Activated T-cell treated with anti-CD3 and anti-CD28 coated beads for 24 hours (primary cell): ENCODE measurements at places on chromosomes 13 and 19.

DNA sequence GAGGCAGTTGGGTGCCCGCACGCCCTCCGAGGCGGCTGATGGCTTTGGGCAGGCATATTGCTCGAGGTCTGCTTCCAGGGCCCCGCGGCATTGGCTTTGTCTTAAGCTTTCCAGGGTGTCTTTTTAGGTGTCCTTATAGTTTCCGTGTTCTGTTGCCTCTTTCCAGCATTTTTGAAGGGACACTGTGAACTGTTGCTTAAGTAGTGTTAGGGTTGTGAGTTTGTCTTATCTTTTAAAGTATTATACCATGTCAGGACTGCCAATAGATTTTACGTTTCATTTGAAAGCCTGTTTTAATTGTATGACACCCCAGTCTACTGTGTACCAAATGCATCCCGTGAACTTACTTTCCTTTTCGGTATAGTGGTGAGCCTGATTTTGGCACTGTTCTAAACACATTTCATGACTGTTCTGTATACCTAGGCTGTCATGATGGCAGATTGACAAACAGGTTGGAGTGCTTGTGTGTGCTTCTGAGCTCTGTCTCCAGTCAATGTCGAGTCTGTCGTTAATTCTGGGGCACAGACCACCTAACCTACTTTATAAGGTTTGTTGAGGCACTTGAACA lies 656 bp downstream of the PCCA start:
- no peak for DNase-seq

DNA sequence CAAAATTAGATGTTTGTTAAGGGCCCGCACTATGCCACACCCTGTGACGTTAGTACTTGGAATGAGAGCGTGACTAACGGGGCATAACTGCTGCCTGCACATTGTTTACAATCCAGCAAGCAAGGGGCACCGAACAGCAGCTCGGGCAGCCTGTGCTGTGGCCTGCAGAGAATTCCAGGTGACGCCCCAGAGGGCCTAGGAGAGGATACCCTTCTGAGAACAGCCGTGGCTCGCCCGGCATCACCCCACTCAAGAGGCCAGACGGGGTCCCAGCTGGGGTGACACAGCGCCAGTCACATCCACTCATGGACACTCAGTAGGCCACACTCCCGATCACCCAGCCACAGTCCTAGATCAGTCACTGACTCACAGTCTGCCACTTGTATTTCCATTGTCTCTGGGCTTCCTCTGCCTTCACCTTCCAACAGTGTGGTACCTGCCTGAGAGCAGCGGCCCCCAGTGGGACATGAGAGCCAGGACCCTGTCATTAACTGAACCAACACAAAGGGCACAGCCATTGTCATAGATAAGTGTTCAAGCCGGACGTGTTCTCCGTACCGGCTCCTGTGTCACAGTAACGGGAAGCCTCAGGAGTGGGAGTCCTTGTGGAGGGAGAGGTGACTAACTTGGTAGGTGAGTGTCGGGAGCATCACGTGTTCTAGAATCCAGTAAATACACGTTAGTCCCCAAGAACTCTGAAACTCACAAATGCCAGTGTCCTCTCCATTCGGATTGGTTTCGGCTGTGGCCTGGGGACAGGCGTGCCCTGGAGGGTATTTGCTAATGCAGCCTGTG lies 7.5 kb downstream of the ZNF331 start:
- no peak for DNase-seq

GRCh38 chr13:59663707-59664106 lies 500.0 kb downstream of the DIAPH3 start:
- DNase-seq: no peak

- DNase-seq: no peak
Observed at GRCh38 chr19:35006342-35006998, 6.3 kb downstream of the GRAMD1A start.

DNA sequence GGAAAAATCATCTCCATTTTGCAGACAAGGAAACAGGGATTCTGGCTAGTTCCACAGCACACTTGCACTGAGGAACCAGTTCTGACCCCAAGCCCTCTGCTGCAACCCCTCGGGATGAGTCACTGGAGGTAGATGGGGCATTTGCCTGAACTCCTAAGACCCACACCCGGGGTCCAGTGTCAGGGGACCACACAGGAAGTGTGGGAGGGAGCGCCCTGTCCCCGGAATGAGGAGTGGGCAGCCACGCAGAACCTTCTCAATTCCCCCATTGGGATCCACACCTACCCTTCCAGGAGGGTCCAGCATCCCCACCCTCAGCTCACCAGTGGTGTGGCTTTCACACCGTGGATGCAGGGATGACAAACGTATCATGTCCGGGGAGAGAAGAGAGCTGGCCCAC lies 62.7 kb downstream of the TSHZ3 start:
- no peak for DNase-seq

DNA sequence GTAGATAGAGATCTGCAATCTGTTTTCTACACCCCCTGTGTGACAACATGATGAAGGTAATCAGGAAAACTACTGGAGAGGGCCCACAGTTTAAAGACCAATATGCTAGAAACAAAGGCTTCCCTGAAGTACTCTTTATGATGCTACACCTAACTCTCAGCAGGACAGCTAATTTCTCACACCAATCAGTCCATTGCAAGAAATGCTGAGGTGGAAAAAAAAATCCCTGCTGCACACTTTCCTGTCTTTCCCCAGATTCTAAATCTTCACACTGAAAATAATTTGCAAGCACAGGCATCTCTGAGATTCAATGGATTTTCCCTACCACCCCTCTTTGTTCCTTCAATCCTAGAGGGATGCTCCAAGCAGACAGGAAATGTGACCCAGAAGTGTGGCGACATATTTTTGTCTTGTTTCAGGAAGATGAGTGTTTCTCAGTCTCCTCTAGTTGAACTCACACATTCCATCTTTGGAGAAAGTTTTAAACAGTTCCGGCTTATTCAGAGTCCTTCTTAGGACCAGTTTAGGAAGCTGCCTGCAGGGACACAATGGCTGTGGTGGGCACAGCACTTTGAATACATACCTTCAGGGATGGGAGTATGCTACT lies 671.6 kb downstream of the DIAPH3 start:
- DNase-seq: no peak

GRCh38 chr13:29164116-29164515 lies 344.0 kb downstream of the MTUS2 start:
- no peak for DNase-seq

DNA sequence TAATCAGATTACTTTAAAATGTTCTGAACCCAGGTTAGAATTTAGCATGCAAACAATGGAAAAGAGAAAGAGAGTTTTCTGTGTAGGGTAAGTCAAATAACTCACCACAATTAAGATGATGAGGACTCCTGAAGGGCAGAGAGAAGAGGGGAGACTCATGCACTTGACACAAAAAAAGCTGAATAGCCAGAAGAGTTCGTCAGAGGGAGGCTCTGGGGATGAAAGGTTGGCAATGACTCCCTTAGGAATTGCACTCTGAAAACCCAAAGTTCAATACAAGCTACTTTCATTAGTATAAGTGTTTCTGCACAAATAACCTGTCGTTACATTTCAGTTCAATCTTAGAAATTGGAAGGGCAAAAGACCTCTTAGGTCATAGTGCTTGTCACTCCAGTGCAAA lies 434.4 kb upstream of the PCDH9 start:
- no peak for DNase-seq

DNA sequence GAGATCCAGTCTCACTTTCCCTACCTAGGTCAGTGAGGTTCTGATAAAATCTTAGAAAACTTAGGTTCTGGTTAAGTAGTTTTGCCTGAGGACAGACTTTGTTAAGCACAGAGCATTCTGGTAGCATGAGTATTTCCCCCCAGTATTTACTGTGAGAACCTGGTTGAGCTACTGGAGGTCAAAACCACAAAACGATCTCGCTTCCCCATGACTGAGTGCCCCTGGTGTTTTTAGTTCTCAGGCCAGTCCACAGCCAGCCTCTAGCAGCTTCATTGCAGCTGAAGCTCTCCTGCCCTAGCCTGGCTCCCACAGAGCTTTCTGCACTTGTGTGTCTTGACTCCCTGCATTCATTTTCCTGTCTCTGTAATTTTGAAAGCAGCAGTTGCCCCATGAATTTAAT lies 1138.2 kb downstream of the UQCRFS1 start:
- no peak for DNase-seq
